Large intestine (tissue), 12 donors: ENCODE measurements at places on chromosomes 2 and 18.

GRCh38 chr2:241842620-241843211, 16.0 kb downstream of the PDCD1 start:
- no peak for DNase-seq

- no peak for DNase-seq
Measured at GRCh38 chr2:28193630-28194403, 198.8 kb upstream of the FOSL2 start.

GRCh38 chr18:25067275-25068025, 284.5 kb downstream of the ZNF521 start:
- no peak for DNase-seq

GRCh38 chr18:48923746-48924629, 26.8 kb downstream of the SMAD7 start:
- DNase-seq: peak; percentile 67

GRCh38 chr2:215845839-215846586, 167.3 kb downstream of the MREG start:
- DNase-seq: no peak

DNA sequence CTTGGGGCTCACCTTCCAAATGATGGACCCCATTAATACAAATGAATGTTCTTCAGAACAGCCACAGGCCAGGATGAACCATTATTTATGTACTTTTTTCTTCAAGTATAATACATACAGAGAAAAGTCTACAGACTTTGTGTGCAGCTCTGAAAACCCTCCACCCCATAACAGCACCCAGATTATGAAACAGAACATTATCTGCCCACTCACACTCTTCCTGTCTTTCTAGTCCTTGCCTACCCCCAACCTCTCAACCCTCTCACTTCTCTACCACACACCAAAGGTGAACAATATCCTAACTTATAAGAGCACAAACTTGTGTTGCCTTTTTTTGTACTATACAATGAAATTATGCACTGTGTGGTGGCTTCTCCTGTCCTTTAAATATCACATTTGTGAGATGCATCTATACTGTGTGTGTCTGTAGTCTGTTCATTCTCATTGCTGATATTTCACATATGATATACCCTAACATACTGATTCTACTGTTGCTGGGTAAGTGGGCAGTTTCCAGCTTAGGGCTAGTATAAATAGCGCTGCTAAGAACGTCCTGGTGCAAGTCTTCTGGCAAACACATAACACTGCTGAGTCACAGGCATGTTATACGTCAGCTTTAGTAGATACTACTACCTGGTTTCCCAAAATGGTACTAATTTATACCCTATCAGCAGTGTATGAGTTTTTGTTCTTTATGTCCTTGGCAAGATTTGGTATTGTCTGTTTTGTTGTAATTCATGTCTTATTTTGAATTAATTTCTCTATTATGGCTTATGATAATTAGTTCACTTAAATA, 1.0 kb upstream of the NPHP1 start:
- DNase-seq: no peak

DNA sequence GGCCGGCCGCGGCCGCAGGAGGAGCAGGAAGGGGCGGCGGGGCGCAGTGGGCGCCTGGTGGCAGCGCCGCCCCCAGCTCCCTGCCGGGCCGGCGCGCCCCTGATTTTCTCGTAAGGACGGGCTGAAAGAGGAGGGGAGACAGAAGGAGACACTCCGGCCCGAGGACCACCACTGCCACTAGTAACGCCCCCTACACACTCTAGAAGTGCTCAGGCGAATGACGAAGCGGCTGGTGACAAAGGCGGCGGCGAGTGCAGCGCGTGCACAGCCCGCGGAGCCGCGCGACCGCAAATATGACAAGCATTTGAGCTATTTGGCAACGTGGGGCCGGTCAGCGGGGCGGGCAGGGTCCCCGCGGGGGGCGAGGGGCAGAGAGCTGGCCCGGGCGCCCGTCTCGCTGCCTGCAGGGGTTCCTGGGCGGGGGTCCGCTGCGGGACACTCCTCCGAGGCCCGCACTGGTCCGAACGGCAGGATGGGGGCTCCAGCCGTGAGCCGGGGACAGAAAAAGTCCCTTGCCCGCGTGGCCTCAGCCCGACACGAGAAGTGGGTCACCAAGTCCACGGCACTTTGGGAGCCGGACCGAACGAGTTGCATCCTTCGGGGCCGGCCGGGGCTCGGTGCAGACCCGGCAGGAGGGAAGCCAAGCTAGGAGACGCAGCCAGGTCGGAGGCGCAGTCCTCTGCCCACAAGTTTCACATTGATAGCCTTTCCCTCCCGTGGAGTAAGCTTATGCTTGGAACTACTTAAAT, 524 bp upstream of the SERTAD2 start:
- peak; percentile 73 for DNase-seq

- no peak for DNase-seq
Measured at GRCh38 chr18:55764386-55764785, 176.4 kb upstream of the TCF4 start.

DNA sequence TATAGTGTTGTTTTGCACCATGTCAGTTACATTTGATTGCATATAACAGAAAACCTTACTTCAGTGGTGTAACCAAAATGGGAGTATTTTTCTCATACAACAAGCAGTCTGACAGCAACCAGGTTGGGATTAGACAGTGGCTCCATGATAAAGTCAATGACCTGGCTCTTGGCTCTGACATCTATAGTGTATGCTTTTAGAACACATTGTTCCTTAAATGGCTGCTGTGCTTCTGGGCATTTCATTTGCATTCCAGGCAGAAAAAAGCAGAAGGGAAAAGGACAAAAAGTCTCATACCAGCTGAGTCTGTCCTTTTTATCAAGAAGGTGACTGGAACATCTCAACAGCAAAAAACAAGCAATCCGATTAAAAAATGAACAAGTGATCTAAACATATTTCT, 10.2 kb downstream of the MERTK start:
- DNase-seq: no peak

DNA sequence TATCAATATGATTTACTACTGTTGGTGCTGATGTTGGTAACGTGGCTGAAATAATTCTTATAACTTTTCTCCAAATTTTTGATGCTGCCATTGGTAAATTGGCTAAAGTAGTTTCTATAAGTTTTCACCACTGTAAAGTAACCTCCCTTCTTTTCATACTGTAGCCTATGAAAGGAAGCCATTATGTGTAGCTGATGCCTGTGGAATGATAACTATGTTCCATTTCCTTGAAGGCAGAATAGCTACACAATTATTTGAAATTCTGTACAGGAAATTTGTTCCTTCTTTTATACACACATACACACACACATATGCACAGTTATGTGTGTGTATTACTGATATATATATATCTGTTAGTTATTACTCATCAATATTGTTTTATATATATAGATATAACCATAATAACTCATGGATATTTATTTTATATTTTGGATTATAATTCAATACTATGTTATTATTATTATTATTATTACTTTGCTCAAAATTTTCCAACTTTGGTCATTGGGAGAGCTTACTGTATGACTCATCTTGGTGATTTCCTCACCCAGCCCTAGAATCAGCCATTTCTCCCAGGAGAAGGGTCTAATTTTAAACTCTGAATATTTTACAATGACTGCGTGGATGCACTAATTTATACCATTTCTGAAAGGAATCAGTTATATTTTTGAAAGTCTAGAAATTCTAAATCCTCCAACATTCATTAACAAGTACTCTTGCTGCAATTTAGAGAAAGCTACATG, 1677.7 kb downstream of the SUCLG1 start:
- no peak for DNase-seq

GRCh38 chr2:44244135-44244871, 31.0 kb upstream of the SLC3A1 start:
- DNase-seq: peak; percentile 73

- no peak for DNase-seq
Measured at GRCh38 chr2:28437918-28438317, 45.3 kb downstream of the FOSL2 start.

- peak; percentile 71 for DNase-seq
Measured at GRCh38 chr2:73841912-73842738, 13.4 kb downstream of the STAMBP start.

- DNase-seq: peak; percentile 68
Measured at GRCh38 chr2:238231251-238231793, 8.5 kb downstream of the HES6 start.

DNA sequence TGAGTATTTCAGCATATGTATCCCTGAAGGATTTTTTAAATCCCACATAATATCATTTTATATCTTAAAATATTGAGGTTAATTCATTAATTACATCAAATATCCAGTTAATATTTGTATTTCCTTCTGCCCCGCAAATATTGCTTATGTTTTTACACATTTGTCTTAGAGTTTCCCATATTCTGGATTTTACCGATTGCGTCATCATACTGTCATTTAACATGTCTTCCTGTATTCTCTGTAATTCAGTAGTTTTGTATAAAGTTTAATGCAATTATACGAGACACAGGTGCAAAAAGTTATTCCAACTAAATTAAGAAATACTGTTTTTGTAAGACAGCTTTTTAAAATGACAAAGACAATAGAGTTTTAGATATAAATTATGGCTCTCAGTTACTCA, 33.5 kb upstream of the UBXN4 start:
- no peak for DNase-seq

DNA sequence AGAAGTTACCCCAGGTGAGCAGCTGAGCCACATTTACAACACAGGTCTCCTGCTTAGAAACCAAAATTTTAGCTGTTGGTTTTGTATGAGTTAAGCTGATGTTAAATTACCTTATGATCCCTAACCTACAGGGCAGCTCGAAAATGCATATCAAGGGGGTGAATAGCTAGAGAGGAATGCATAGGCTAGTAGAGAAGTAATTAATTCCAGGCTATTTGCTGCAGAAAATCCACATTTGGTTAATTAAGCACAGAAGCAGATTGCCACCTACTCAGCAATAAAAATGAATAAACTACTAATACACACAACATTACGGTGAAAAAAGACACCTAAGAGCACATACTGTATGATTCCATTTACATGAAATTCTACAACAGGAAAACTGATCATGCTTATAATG, 91.4 kb downstream of the OSBPL1A start:
- no peak for DNase-seq

- no peak for DNase-seq
Measured at GRCh38 chr2:237876951-237877491, 17.6 kb downstream of the RAMP1 start.

DNA sequence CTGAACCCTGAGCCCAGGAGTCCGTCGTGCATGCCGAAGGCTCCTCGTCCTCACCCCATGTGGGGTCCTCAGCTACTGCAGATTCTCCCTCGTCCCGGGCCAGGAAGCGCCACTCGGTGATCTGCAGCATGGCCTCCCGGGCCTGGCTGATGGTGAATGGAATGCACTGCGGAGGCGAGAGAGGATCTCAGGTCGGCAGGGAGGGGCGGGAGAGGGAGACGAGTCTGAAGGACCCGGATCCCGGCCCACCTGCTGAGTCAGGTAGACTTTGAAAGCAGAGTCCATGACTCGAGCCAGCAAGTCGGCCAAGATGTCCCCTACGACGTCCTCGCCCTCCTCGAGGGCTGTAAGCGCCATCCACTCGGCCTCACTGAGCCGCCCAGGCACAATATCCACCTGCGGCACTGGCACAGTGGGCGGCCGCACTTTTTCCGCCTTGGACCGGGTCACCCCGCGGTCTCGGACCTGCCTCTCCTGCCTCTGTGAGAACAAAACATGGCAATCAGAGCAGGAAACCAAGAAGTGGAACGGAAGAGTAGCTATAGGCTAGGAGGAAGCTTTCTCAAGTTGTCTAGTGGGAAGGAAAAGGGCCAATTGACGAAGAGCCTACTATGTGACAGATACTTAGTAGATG, 5.5 kb downstream of the C2orf81 start:
- DNase-seq: no peak

DNA sequence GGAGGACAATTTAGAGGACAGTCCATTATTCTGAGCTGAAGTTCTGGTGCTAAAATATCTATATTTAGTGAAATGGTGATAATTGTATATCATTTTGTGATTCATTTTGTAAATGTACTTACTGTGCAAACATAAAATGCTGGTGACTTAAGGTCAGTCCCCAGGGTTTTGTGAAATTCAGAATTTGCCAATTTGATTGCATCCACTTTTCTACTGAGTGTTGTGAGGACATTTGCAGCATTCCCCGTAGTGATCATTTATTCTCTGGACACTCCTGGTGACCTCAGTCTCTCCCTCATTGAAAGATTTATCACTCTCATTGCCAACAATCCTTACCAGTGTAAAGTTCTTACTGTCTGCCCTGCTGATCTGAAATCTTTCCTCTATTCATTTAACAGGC, 98.2 kb downstream of the SOCS6 start:
- no peak for DNase-seq

GRCh38 chr2:226818930-226819329, 16.9 kb upstream of the RHBDD1 start:
- no peak for DNase-seq

GRCh38 chr18:76978616-76979015, 154.0 kb downstream of the MBP start:
- DNase-seq: no peak

DNA sequence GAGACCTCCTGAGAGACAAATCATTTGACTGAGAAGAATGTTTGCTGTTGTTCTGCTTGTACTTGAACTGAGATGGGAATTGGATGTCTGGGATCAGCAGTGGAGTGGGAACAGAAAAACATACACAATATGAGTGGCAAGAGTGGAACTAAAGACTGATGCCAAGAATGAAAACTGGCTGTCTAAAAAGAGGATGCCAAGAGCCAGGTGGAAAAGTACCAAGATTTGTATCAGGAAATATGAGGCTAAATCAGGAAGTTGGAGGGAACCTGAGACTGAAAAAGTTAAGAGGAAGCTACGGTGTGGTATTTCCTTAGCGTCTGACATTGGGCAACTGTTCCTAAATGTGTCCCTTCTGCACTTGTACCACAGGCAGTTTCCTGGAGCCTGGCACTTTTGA, 440.9 kb upstream of the CELF4 start:
- no peak for DNase-seq

DNA sequence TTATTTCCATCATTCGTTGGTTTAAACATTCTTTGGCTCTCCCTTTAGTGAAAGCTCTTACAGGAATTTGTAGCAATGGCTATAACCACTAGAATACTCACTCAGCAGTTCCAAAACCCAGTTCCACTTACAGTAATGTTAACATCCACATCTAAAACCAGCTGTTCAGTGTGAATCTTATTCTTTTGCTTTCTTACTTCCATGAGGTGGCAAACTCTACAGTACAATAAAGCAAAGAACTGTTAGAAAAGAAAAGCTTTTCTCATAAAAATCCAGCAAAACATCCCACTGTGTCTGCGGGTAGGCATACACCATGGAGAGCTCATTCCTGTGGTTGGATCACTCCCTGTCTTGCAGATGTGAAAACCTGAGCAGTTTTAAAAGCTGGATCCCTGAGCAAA, 147.1 kb downstream of the ARHGAP28 start:
- DNase-seq: no peak

GRCh38 chr2:153575171-153575853, 96.8 kb upstream of the RPRM start:
- no peak for DNase-seq

- DNase-seq: no peak
Measured at GRCh38 chr2:128425216-128425615, 106.5 kb upstream of the HS6ST1 start.

- DNase-seq: peak; percentile 76
Measured at GRCh38 chr18:23689031-23689615, at the start of gene LAMA3. Gene LAMA3, plus strand, starts transcription at chr18:23689453. Its CDS starts 231 bp downstream, at chr18:23689684.

- no peak for DNase-seq
Measured at GRCh38 chr2:18245375-18245774, 315.1 kb downstream of the RDH14 start.

- DNase-seq: no peak
Measured at GRCh38 chr2:226611944-226612318, 187.7 kb downstream of the IRS1 start.
